Articular chondrocyte of knee joint (primary cell): ENCODE measurements at places on chromosomes 6 and 20. TPM values are rescaled to one million over a fixed set of nuclear protein-coding genes. Genes with fewer than 3 reads are reported as not detected.

RTEL1 gene
- 11.0 and 12.2 TPM in 2 replicates for total RNA-seq

RPS10 gene
- 1,958 and 2,358 TPM in 2 replicates for total RNA-seq

NEURL2 gene
- 2.7 and 4.8 TPM in 2 replicates for total RNA-seq

SYNGAP1 gene
- 6.3 and 6.4 TPM in 2 replicates for total RNA-seq

DHX16 gene
- 22.9 and 23.0 TPM in 2 replicates for total RNA-seq

DNAH8 gene
- total RNA-seq = under 0.01 TPM in 2 replicates

PRL gene
- 0.11 TPM in 1 of 2 replicates, not detected in the other for total RNA-seq

TGM2 gene
- 19.2 and 60.4 TPM in 2 replicates for total RNA-seq

NOL4L gene
- 9.7 and 9.8 TPM in 2 replicates for total RNA-seq

NR2E1 gene
- not detected in 2 replicates for total RNA-seq

SRMS gene
- not detected in 2 replicates for total RNA-seq

GABRR2 gene
- total RNA-seq = 0.13 and 0.32 TPM in 2 replicates

ZC2HC1B gene
- 0.26 TPM in 1 of 2 replicates, not detected in the other for total RNA-seq

DLL1 gene
- total RNA-seq = 0.32 and 1.0 TPM in 2 replicates

TNFRSF6B gene
- 2.9 and 5.4 TPM in 2 replicates for total RNA-seq

KCNK5 gene
- total RNA-seq = 0.65 and 0.76 TPM in 2 replicates

MEP1A gene
- total RNA-seq = not detected in 2 replicates

LST1 gene
- not detected in 2 replicates for total RNA-seq

ADAM33 gene
- 2.2 and 3.8 TPM in 2 replicates for total RNA-seq

KCNK16 gene
- not detected in 2 replicates for total RNA-seq

RAD21L1 gene
- total RNA-seq = not detected in 2 replicates

TRIM10 gene
- total RNA-seq = not detected in 2 replicates

CCM2L gene
- not detected in 2 replicates for total RNA-seq

TP53TG5 gene
- total RNA-seq = not detected in 2 replicates

BNIP5 gene
- not detected in 2 replicates for total RNA-seq

SSTR4 gene
- not detected in 2 replicates for total RNA-seq

DLK2 gene
- 0.11 TPM in 1 of 2 replicates, not detected in the other for total RNA-seq

OSER1 gene
- total RNA-seq = 38.8 and 47.8 TPM in 2 replicates

AGPAT4 gene
- 23.2 and 24.0 TPM in 2 replicates for total RNA-seq

EBF4 gene
- total RNA-seq = 0.76 and 1.3 TPM in 2 replicates
